ENCODE measurements at places on chromosomes 3 and 15. TPM values are rescaled to one million over a fixed set of nuclear protein-coding genes. Genes with fewer than 3 reads are reported as not detected.

TEX55 gene
- total RNA-seq, result not detected

DNA sequence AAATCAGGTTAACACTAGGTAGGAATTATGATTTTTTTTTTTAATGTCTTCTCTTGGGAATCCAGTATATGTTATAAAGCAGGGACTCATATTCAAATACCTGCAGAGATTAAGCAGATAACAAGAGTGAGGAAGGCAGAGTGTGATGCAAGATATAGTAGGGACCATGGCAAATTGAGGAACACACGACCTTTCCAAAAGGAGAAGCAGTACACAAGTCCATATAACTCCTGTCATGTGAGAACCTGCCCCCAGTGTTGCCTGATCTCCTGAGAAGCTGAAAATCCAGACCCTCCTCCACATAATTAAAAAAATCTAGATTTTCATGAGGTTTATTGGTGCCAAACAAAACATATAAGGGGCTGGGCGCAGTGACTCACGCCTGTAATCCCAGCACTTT is 3.6 kb downstream of the RFC4 start:
- H3K27me3 ChIP-seq, result no peaks in the 10 kb centered on the region
- H3K4me1 ChIP-seq, result no peaks in the 10 kb centered on the region
- H3K27ac ChIP-seq, result no peak overlapping the region

- H3K36me3 ChIP-seq, result peaks cover 26% of the 10 kb centered on the region
- H3K4me3 ChIP-seq, result no peak overlapping the region
- peak; percentile 54 for DNase-seq
- no peak overlapping the region for H3K27ac ChIP-seq
These were observed 8.1 kb downstream of the ABTB1 start for GRCh38 chr3:127680798-127681221.

GRCh38 chr3:88057630-88058305 is 1.0 kb downstream of the CGGBP1 start:
- H3K4me1 ChIP-seq, result no peaks in the 10 kb centered on the region
- no peaks in the 10 kb centered on the region for H3K27me3 ChIP-seq
- peak overlapping the region; percentile 97 for H3K27ac ChIP-seq
- no peak for DNase-seq
- H3K36me3 ChIP-seq, result peaks cover 12% of the 10 kb centered on the region
- peak overlapping the region; percentile 98 for H3K4me3 ChIP-seq

HYAL3 gene
- total RNA-seq, result 0.74 TPM

DNA sequence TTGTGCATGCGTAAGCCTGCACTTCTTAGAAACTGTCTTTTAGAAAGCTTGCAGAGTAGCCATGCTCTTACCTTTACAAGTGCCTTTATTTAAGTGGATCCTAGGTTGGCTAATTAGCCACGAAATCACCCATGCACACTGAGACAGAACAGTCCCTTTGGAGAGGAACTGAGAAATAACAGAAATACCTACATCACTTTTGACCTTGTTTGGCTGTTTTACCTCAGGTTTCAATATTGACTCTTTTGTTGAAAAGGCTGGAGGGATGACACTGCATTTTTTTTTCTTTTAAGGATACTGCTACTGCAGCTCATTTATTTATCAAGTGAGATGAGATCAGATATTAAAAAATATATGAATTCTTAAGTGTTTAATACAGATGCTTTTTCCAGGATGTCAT is 155.6 kb upstream of the GOLIM4 start:
- no peaks in the 10 kb centered on the region for H3K27me3 ChIP-seq
- DNase-seq, result no peak
- peaks cover 9% of the 10 kb centered on the region for H3K4me1 ChIP-seq
- H3K27ac ChIP-seq, result no peak overlapping the region
- H3K36me3 ChIP-seq, result no peaks in the 10 kb centered on the region

DNA sequence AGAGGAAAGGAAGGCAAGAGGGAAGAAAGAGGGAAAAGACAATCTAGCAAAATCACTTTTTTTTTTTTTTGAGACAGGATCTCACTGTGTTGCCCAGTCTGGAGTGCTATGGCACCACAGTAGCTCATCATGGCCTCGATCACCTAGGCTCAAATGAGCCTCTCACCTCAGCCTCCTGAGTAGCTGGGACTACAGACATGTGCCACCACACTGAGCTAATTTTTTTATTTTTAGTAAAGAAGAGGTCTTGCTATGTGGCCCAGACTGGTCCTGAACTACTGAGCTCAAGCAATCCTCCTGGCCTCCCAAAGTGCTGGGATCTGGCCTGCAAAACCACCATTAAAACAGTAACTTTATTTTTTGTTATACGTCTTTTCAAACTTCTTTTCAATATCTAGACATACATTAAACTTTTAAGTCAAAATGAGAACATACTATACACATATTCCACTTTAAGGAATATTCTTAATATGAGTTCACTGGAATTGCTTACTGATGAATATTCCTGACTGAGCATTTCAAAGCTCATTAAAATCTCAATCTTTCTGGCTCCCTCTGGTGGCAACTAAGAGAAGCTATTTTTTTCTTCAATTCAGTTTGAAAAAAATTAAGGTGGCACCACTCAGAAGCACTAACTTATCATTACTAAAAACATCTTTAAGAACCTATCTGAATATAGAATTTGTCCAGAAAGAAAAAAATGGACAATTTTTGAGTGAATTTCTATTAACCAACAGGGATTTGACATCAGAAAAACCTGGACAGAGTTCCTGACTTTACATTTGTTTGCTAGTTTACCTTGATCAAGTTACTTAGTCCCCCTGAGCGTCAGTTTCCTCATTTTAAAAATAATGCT is 40.9 kb downstream of the UACA start:
- no peak for DNase-seq
- H3K27ac ChIP-seq, result no peak overlapping the region
- no peak overlapping the region for H3K4me3 ChIP-seq
- no peaks in the 10 kb centered on the region for H3K4me1 ChIP-seq

HYAL1 gene
- total RNA-seq, result 40.8 TPM

DNA sequence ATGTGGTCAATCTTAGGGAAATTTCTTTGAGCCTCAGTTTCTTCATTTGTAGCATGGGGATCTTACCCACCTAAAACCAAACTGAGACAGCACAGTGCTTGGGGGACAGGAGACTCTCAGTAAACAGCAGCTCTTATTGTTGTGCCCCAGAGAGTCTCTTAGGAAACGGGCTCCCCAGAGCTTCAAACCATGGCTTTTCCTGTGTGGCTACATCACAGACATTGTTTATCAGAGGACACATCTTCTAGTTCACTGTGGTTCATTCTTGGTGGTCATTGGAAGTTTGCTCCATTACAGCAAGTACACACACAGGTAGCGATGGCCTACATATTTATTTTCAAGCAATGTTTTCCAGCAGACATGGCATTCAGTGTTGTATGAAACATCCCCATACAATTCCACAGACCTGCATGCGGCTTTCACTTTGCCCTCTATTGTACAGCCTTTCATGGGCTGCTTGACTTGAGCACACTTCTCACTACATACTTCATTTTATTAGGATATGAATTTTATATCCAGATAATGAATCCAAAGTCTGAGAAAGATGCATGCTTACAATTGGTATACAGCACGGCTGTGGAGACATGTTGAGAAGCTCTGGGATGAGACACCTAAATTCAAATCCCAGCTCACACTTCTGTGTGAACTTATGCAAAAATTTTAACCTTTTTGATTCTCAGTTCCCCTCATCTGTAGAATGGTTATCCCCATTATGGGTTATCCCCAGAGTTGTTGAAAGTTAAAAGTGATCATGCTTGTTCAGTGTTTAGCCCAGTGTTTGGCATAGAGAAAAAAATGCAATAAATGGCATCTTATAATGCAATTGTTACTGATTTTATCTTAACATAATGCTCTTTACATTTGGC is 84.8 kb upstream of the ICE2 start:
- H3K4me3 ChIP-seq, result no peak overlapping the region
- no peak for DNase-seq
- H3K36me3 ChIP-seq, result no peaks in the 10 kb centered on the region
